Stimulated activated CD8-positive, alpha-beta memory T cell treated with anti-CD3 and anti-CD28 coated beads, Interleukin-4, amount 100 ng/mL, for 1 hour (primary cell): ENCODE measurements at places on chromosomes 1 and 21.

- no peak for DNase-seq
These were observed 36.1 kb upstream of the PLPPR4 start for GRCh38 chr1:99228153-99228552.

DNA sequence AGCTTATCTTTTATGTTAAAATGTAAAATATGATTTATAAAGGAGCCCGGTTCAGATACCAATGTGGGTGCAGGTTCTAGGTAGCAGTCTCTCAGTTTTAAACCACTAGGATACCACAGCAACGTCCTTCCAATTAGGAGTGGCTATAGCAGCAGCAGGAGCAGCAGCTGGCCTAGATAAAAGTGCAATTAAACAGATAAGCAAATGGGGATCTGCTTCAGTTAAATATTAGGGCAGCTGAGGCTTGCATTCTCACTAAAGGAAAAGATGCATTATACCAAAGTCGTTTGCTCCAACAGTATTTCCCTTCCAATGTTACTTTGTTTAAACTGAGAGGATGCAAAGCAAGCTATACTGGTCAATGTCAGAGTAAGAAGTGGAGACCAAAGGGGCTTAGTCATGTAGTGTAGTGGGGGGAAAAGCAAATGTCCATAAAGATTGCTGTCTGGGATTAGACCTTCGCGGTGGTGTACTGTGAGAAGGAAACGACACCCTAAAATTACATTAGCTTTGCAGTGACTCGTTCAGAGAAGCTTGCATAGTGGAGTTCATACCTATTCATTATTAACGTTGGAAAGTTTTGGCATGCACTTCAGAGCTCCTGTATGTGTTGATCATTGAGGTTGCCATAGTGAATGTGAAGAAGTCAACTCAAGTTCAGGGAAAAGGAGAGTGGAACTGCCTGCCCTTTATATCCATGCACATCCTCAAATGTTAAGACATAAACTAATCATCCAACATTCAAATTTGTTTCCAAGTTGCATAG, 272.2 kb downstream of the VAV3 start:
- DNase-seq = no peak

DNA sequence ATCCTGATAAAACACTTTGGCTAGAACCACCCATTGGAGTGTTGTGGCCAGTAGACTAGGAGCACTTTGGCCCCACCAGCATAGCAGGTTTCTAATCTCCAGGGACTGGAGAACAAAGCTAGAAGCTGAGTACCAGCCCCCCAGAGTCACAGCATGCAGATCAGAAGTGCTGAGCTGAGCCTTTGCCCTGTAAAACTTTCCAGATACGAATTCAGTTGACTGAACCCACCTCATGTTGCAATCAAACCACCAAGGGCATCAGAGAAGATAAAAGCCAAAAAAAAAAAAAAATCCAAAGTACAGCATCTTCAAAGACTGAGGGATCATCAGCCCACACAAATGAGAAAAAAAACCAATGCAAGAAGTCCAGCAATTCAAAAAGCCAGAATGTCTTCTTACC, 8.7 kb upstream of the CD53 start:
- DNase-seq = no peak

- no peak for DNase-seq
These were observed 27.1 kb downstream of the DHCR24 start for GRCh38 chr1:54859700-54860391.

DNA sequence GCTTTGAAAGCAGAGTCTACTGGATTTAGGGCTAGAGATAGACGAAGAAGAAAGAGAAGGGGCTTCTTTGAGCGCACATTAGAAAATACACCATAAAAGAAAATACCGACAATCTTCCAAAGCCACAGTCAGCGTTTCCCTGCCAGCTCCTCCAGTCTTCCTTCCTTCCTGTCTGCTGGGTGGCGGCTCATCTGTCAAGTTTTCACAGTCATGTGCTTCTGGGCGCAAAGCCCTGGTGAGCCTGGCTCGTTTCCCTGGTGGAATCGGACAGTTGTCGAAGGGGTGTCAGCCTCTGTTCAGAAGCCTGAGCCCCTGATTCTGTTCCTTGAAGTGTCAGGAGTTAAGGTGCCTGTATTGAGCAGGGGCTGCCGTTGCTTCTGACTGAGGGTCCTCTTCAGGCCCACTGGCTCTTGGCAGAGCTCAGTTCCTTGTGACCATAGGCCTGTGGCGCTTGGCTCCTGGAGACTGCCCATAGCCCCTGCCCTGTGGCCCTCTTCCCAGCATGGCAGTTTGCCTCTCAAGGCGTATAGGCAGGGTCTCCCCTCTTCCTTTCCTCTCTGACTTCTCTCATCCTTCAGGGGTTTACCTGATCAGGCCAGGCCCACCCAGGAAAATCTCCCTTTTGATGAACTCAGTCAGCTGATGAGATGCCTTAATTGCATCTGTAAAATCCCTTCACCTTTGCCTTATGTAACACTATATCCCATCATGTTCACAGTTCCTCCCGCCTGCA, 58.6 kb downstream of the ADARB1 start:
- DNase-seq = no peak

DNA sequence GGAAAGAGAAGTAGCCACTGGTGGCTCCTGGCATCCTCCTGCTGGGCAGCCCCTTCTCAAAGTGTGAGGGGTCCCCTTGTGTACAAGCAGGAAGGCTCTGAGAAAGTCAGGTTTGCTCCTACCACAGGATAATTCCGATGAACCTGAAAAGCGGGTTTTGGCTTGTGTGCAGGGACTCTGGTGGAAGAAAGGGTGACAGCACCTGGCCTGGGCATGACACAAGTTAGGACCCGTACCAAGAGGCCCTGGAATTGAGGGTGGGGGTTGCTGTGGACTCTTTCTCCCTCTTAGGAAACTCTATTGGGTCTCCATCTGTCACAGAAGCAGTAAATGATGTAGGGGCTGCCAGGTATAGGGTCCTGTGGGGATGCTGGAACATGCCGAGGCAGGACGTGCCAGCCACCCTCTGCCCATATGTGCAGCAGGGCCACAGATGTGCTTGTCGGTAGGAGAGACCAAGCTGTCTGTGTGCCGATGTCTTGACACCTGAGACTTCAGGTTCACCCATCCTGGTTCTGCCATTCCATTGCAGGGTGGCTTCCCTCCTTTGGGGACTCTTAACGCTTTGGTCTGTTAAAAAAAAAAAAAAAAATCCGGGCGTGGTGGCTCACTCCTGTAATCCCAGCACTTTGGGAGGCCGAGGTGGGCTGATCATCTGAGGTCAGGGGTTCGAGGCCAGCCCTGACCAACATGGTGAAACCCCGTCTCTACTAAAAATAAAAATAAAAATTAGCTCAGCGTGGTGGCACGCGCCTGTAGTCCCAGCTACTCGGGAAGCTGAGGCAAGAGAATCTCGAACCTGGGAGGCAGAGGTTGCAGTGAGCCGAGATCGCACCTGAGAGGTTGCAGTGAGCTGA, 9.8 kb downstream of the C1orf35 start:
- no peak for DNase-seq

DNA sequence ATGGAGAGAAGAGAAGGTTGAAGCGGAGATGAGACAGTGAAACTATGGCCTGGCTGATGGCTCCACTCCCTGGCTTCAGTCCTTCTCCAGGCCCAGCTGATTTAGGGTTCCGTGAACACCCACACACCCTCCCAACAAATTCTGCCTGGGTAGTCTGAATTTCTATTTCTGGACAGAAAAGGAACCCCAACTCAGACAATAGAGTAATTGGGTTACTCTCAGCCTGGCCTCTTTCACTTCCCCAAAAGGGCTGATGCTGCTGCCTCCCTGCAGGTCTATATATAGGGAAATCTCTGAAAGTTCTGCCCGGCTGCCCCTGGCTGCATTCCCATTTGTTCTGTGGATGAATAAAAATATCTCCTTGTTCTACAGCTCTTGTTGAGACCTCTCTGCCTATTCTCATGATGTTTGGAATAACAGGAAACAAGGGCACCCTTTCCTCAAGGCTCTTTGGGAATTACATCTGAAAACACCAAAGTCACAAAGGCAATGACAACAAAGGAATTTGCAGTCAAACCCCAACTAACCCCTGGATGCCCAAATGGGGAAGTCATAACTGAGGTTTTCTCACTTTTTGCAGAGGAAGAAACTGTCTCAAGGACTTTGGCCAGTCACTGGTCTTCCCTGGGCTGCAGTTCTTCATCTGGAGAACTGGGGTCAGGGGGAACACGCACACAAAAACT, 11.4 kb upstream of the ZSCAN20 start:
- no peak for DNase-seq

DNA sequence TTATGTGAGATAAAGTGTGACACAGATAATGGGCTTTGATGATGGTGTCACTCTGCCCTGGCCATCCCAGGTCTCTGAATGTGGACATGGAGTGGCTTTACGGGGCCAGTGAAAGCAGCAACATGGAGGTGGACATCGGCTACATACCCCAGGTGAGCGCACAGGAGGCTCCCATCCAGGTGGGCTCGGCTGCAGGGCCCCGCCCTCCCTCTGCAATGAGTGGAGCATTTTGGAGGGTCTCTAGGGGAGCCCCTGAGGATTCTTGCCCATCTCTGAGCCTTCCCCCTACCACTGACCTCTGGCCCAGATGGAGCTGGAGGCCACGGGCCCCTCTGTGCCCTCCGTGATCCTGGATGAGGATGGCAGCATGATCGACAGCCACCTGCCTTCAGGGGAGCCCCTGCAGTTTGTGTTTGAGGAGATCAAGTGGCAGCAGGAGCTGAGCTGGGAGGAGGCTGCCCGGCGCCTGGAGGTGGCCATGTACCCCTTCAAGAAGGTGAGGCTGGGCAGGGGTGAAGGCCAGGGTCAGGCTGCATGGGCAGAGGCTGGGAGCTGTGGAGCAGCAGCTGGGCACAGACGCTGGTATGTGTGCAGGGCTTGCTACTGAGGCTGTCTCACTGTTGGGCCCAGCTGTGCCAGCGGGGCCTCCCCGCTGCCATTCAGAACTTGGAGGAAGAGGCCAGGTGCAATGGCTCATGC, 8.2 kb upstream of the MTFR1L start:
- no peak for DNase-seq

DNA sequence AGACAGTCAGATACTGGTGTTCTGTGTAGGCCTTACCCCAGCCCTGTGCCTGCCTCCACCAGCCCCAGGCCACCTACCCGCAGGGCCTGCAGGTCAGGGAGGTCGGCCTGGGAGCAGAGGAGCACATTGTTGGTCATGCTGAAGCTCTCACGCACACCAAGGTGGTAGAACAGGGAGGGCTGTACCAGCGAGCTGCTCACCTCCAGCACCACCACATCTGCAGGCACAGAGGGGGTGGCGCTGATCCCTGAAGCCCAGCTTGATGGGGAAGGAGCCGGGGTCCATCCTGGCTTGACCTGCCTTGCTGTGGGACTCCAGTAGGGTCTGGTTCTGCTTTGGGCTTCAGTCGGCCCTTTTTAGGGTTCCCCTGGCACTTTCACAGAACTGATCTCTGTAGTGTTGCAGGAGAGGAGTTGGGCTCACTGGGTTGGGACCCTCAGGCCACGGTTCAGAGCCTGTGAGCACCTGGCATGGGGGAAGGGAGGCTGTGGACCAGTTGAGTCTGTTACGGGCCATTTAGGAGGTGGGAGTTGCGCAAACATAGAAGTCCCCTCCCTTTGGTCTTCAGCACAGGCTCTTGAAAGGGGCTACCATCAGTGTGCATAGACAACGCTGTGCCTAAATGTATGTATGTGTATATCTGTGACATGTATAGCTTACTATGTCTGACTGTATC, 1.9 kb downstream of the MAP3K6 start:
- no peak for DNase-seq

- DNase-seq = no peak
These were observed 819.0 kb upstream of the ADGRL4 start for GRCh38 chr1:79825551-79825950.

DNA sequence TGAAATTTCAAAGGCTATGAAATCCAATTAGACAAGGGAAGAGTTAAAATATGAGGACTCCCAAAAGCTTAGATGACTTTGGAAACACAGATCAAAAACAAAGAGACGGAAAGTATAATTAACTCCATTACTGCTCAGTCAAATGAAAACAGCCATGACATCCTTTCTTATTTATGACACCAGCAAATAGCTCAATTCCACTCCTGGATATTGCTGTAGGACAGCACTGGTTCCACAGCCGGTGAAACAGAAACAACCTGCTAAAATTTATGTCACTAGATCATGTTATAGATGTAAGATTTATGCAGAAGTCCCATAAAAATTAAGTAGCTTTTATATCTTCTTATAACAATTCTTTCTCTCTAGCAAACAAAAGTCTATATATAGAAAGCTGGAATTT, 65.6 kb upstream of the RRP15 start:
- DNase-seq = no peak

DNA sequence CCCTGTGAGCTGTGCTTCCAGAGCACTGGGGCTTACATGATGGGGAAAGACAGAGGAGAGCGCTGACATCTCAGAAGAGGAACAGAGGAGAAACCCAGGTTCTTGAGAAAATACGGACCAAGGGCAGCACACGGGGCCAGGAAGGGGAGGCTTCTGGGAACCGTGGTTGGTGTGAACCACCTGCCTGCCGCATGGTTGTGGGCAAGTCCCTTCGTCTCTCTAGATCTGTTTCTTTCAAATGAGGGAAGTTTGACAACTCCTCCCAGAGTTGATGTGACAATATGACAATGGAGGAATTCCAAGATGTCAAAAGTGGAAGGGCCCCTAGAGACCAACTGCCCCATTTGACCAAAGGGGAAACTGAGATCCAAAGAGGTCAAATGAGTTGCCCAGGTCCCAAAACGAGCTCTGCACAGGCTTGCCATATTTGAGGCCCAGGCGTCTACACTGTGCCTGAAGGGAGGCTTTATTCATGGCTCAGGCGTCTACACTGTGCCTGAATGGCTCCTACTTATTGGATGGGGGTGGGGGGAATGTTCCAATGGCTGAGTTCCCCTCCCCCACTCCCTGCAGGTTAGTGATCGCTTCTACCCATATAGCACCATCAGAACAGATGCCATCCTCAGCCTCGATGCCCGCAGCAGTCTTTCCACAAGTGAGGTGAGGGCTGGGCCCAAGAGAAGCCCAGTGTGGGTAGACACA, 11.2 kb downstream of the EXTL1 start:
- no peak for DNase-seq

GRCh38 chr21:35651196-35651595, 409.1 kb downstream of the SETD4 start:
- DNase-seq = no peak

- no peak for DNase-seq
These were observed 534.4 kb upstream of the PKN2 start for GRCh38 chr1:88149686-88150085.

DNA sequence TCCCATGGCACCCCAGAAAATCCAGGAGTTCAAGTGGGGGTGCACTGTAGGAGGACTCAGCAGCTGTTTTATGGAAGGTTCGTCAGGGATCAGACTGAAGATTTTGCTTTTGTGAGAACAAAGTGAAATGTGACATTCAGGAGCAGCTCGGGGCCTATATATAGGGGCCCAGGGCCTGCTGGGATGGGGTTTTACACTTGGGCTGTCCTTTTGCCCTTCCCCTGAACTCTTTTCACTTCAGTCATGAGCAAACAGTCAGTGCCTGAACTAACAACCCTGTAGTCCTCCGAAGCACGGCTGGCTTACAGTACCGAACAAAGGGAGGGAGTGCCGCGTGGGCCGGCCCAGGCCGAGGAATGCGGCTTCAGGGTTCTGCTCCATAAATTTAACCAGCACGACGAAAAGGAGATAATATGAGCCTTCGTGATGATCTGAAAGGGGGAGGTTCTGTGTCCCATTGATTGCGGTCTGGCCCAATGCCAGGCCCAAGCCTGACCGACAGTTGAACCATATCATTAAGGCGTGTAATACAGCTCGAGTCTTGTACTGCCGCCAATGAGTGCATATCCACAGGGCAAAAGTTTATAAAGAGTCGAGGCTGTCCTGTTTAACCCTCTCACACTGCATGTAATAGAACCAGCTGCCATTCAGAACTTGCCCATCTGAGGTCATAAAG, 139.9 kb downstream of the DHRS3 start:
- no peak for DNase-seq
